ENCODE measurements at places on chromosomes 4 and X. TPM values are rescaled to one million over a fixed set of nuclear protein-coding genes. Genes with fewer than 3 reads are reported as not detected.
A peak's percentile ranks its signal among the peaks of the same experiment; 100 is the strongest.

DNA sequence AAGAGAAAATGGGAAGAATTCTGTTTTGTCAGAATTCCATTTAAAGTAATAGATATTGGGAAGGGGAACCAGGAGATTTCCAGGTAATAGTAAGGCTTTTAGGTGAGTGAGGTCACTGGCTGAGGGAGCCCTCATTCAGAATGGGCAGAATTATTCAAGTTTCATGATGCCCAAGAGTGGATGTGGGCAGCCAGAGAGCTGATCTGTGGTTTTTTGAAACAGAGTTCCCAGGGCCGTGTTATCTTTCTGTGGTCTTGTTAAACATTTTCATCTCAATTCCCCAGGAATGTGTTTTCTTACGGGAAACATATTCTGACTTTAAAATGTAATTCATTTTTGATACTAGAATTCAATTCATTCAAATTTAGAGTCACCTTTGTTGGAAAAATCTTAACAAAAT lies 182.0 kb upstream of the AADAT start:
- DNase-seq = no peak
- no peaks in the 10 kb centered on the region for H3K27me3 ChIP-seq
- no peaks in the 10 kb centered on the region for H3K4me1 ChIP-seq
- H3K27ac ChIP-seq = no peak overlapping the region
- no peaks in the 10 kb centered on the region for H3K36me3 ChIP-seq

DNA sequence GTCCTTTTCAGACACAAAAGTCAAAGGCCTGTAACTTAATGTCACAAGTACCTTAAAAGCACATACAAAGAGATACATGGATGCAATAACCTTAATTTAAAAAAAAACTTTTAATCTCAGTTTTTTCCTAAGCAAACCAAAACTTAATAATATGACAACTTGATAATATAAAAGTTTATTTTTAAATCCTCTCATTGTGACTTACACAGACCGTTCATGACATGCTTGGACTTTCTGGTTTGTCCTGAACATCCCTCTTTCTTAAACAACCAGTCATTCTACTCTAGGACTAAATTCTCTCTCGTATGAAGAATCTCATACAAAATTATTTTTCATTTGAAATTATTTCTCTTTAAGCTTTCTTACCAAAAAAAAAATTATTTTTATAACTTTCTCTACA lies 43.1 kb upstream of the CYP2U1 start:
- H3K27ac ChIP-seq = no peak overlapping the region
- H3K4me3 ChIP-seq = no peak overlapping the region
- DNase-seq = no peak
- H3K36me3 ChIP-seq = peaks cover 2% of the 10 kb centered on the region

DNA sequence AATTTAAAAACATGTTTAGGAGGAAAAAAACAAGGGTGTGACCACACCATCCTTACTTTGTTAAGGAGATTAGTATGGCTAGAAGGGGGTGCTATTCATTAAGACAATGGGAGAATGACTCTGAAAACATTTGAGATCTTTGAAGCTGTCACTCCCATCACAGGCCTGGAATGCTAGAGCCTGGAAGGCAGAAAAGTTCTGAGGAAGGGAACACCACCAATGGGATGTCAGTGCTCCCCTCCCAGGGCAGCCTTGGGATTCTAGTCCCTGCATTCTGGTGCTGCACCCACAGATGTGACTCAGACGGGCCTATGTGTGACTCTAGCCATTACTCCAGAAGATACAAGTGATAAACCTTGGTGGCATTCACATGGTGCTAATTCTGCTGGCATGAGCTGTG lies 162.2 kb upstream of the ANXA10 start:
- H3K4me3 ChIP-seq = no peak overlapping the region
- H3K27ac ChIP-seq = no peak overlapping the region
- no peaks in the 10 kb centered on the region for H3K36me3 ChIP-seq
- H3K4me1 ChIP-seq = no peaks in the 10 kb centered on the region

GRCh38 chrX:9465380-9466123 lies 694 bp downstream of the TBL1X start:
- peak overlapping the region; percentile 76 for H3K4me3 ChIP-seq
- no peaks in the 10 kb centered on the region for H3K27me3 ChIP-seq

- no peak overlapping the region for H3K4me3 ChIP-seq
- DNase-seq = no peak
- no peaks in the 10 kb centered on the region for H3K4me1 ChIP-seq
- H3K36me3 ChIP-seq = no peaks in the 10 kb centered on the region
- H3K27me3 ChIP-seq = no peaks in the 10 kb centered on the region
Observed at GRCh38 chr4:16785793-16786527, 112.5 kb downstream of the LDB2 start.

DNA sequence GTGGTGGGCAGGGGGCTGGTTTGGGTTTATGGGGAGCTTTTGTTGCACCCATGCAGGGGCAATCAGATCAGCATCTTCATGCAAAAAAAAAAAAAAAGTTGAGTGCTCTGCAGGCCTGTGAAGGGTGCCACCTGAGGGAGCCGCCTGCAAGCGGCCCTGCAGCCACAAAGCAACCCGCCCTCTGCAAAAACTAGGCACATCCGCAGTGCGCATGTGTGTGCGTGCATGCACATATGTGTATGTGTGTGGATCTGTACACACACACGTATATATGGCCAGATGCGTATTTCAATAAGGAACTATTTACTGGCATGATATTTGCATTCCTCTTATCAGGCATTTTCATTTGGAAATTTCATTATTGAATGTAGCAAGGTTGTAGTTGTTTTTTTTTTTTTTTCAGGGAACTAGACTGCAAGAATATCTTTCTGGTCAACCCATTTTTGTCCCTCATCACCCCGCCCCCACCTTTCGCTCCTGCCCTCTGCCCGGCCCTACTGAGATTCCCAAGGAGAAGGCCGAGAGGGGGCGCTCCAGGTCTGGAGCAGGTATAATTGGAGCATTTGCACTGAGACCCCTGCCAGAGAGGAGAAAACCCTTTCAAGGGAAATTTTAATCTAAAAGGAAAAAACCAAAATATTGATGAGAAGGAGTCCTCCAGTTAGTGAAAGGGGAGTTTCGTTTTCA lies 18.1 kb downstream of the CCNQ start:
- H3K27ac ChIP-seq = no peak overlapping the region
- H3K4me1 ChIP-seq = peaks cover 31% of the 10 kb centered on the region
- H3K4me3 ChIP-seq = no peak overlapping the region
- DNase-seq = peak; percentile 7
- no peaks in the 10 kb centered on the region for H3K27me3 ChIP-seq
- H3K36me3 ChIP-seq = peaks cover 2% of the 10 kb centered on the region

DNA sequence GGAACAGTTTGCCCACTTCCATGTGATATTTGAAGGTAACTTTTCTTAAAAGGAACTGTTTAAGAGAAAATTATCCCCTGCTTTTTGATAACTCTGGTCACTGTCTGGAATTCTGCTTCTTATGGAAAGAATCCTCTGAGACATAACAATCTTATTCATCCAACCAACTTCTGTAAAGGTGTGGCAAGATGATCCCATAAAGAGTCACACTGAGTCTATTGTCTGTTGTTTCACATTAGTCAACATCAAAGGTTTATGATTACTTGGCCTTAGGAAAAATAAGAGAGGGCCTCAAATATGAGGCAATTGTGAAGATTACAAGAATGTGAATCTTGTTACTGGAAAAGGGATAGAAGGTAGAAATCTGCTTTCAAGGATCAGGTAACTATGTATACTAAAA lies 88.0 kb upstream of the MAGEB18 start:
- DNase-seq = no peak
- no peaks in the 10 kb centered on the region for H3K4me1 ChIP-seq
- H3K27ac ChIP-seq = no peak overlapping the region
- no peak overlapping the region for H3K4me3 ChIP-seq
- no peaks in the 10 kb centered on the region for H3K27me3 ChIP-seq

KLF8 gene
- 15.2 TPM for total RNA-seq

DNA sequence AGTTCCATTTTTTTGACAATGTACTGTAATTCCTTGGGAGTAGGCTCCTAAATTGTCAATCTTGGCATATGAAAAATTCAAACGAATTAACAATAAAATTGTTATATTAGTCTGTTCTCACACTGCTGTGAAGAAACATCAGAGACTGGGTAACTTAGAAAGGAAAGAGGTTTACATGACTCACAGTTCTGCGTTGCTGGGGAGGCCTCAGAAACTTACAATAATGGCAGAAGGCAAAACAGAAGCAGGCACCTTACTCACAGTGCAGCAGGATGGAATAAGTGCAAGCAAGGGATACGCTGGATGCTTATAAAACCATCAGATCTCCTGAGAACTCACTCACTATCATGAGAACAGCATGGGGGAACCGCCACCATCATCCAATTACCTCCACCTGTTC lies 246.4 kb upstream of the TRAM1L1 start:
- no peak overlapping the region for H3K4me3 ChIP-seq
- H3K27ac ChIP-seq = no peak overlapping the region
- H3K36me3 ChIP-seq = no peaks in the 10 kb centered on the region
- H3K4me1 ChIP-seq = no peaks in the 10 kb centered on the region
